Activated naive CD4-positive, alpha-beta T cell treated with Interleukin-2 at 50 U/mL for 16 hours (primary cell): ENCODE measurements at places on chromosomes 4 and X.

- DNase-seq: no peak
Measured at GRCh38 chrX:132710656-132711155, 221.9 kb upstream of the MBNL3 start.

DNA sequence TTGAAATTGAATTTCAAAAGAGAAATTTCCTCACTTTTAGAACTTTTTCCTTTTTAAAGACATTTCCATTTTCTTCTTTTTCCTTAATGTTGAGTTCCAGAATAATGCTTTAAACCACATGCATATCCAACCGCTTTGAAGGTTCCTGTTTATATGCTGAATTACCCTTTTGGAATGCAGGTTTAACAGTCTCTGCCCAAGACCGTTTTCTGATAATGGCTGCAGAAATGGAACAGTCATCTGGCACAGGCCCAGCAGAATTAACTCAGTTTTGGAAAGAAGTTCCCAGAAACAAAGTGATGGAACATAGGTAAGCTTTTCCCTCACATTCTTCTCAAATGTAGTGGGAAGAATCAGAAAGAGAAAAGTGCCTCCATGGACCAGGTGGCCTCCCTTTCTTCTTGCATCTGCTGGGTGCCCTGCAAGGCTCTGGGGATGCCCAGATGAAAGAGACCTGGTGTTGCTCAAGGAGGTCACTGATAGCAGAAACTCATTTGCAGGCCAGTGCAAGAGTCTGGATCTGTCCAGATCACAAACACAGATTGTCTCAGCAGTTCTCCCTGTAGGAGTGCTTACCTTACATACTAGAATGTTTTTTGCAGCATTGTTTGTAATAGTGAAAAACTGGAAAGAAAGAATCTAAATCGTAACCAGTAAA is 42.9 kb downstream of the MOSPD2 start:
- no peak for DNase-seq

- DNase-seq: no peak
Measured at GRCh38 chr4:67659065-67659464, 41.9 kb downstream of the UBA6 start.

GRCh38 chr4:90174621-90175023 is 47.4 kb downstream of the CCSER1 start:
- no peak for DNase-seq

GRCh38 chr4:142574306-142574705 is 271.8 kb downstream of the INPP4B start:
- no peak for DNase-seq

GRCh38 chr4:182835006-182835740 is 82.0 kb downstream of the DCTD start:
- DNase-seq: no peak

GRCh38 chr4:79163981-79164490 is 161.8 kb downstream of the NAA11 start:
- DNase-seq: no peak

- no peak for DNase-seq
Measured at GRCh38 chr4:134078230-134078914, 123.2 kb downstream of the PABPC4L start.

GRCh38 chr4:151781026-151781425 is 20.2 kb upstream of the GATB start:
- no peak for DNase-seq

- no peak for DNase-seq
Measured at GRCh38 chr4:58809366-58809765, 1699.2 kb upstream of the IGFBP7 start.

- DNase-seq: no peak
Measured at GRCh38 chrX:114841051-114841450, 176.4 kb downstream of the IL13RA2 start.

GRCh38 chr4:123617791-123618190 is 221.2 kb downstream of the SPRY1 start:
- no peak for DNase-seq

DNA sequence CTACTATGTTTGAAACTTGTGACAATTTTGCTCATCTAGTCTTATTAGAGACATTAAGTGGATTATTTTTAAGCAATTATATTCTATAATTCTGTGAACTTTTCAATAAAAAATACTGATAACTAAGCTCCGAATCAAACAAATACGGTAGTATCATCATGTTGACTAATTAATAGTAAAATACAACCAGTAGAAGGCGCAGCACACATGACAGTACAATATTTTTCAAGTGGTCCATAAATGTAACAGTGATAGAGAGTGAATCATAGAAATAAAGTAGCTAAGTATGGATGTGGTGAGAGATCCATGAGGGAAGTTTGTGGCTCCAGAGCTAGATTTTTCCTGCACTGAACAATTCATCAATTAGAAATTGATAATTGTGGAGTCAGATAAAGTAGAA is 666.2 kb downstream of the KCTD8 start:
- DNase-seq: no peak

GRCh38 chrX:151397741-151398070 is 700 bp downstream of the VMA21 start:
- no peak for DNase-seq

GRCh38 chrX:49762175-49762720 is 66.5 kb upstream of the PAGE1 start:
- no peak for DNase-seq

DNA sequence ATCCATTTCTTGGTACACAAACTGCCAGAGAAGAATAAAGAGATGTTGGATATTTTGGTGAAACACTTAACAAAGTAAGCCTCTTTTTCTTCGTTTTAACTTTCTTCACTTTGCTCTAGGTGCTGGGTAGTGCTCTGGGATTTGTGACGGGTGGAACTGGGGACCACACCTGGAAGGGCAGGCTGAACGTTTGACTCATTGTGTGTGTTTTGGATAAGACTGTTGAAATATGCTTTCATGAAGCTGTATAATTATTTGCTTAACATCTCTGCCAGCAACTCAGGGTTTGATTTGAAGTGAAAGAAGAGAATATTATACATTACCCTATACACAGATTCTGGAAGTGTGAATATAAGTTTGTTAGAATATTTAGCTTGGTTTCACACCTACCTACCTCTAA is 233.2 kb downstream of the ARHGAP10 start:
- no peak for DNase-seq

GRCh38 chrX:112769034-112769433 is 71.6 kb downstream of the AMOT start:
- no peak for DNase-seq

- DNase-seq: no peak
Measured at GRCh38 chr4:152807294-152807829, 27.6 kb downstream of the ARFIP1 start.

GRCh38 chr4:137621056-137621455 is 88.8 kb upstream of the PCDH18 start:
- no peak for DNase-seq

GRCh38 chrX:78105944-78106650 is 2.0 kb downstream of the PGK1 start:
- DNase-seq: peak; percentile 23

DNA sequence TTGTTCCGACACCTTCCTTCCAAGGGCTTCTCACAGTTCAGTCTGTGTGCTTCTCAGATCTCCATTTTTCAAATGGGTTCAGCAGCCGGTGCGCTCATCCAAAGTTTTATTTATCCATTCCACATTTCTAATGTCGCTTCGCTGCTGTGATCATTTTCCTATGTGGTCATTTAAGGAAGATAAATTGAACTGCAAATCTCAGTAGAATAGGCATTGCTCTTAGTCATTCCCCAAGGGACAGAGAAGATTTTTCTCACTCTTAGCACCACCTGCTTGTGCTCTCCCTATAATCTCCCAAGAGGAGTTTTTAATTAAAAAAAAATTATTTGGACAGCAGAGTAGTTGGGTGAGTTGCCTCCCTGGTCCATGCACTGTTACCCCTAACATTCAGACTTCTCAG is 278.9 kb upstream of the GATB start:
- no peak for DNase-seq

DNA sequence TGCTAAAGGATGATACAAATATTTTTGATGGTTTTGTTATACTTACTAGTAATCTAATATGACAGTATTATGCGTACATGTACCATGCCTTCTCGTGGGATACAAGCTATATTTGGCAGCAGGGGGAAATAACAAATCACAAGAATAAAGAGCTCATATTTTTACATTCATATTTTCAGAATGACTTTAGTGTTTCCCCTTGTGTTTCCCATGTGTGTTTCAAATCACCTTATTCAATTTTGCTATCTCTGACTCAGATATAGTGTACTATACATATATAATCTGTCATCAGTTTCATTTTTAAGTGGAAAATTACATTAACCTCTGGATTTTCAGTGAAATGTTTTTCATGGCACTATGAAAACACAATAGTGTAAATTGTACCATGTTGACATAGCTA is 146.8 kb downstream of the RPA4 start:
- DNase-seq: no peak

- DNase-seq: no peak
Measured at GRCh38 chrX:153626863-153627674, 19.9 kb upstream of the DUSP9 start.

- no peak for DNase-seq
Measured at GRCh38 chrX:149760965-149761364, 12.9 kb upstream of the HSFX1 start.

DNA sequence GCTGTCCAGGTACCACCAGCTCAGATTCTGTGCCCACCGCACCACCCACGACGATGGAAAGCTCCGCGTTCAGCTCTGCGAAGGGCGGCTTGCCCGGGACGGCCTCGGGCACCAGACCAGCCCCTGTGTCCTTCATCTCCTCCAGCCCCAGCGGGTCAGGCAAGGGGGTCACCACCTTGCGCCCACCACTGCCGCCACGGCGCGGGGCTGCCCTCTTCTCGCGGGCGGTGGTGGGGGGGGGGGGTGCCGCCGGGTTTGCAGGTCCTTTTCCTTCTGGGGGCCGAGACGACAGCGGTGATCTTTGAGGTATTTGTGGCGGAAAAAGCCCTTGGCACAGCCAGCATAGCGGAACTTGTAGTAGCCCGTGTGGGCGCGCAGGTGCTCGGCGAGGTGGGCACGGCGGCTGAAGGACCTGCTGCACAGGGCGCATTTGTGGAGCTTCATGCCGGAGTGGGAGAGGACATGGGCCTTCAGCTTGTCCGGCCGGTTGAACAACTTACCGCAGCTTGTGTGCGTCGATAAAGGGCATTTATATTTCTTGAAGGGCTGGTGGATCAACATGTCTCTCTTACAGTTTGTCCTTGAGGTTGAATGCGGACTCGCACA is 50.9 kb downstream of the CFAP299 start:
- no peak for DNase-seq

- DNase-seq: no peak
Measured at GRCh38 chr4:168662297-168662984, 165.6 kb downstream of the PALLD start.

DNA sequence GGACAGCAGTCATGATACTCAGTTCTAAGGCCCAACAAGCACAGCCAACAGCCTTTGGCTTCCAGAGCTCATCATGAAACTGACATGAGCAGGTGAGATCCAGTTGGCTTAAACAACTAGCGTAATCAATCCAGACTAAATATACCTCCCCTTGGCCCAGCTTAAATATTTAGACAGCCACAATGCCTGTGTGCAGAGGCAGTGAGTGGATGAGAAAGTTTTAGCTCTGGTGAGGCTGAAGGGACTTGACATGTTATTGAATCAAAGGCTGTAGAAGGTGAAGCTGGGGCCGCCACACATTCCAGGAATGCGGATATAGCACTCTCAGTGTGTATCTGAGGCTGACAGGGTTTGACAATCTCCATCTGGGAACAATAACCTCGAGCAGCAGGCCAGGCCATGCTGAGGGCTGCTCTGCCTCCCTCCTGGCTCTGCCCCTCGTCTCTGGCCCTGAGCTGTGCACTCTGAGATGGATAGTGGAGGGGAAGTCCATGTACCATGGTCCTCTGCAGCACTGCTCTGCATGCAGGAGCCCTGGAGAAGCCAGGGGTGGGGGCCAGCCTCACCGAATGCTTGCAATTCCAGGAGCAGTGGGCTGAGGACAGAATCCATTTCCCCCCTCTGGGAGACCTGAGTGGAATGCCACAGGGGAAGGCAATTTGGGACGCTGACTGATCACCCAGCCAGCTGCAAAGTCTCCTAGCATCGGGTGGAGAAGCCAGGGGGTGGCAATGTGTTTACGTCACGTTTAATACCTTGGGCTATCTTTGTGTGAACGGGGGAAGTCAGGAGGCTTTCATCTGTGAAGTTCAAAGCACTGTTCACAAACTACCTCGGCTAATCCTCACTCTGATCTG is 37.3 kb upstream of the RASL11B start:
- no peak for DNase-seq

GRCh38 chrX:30504309-30504708 is 73.3 kb downstream of the TASL start:
- DNase-seq: no peak

- no peak for DNase-seq
Measured at GRCh38 chr4:114161809-114162208, 182.4 kb upstream of the ARSJ start.

DNA sequence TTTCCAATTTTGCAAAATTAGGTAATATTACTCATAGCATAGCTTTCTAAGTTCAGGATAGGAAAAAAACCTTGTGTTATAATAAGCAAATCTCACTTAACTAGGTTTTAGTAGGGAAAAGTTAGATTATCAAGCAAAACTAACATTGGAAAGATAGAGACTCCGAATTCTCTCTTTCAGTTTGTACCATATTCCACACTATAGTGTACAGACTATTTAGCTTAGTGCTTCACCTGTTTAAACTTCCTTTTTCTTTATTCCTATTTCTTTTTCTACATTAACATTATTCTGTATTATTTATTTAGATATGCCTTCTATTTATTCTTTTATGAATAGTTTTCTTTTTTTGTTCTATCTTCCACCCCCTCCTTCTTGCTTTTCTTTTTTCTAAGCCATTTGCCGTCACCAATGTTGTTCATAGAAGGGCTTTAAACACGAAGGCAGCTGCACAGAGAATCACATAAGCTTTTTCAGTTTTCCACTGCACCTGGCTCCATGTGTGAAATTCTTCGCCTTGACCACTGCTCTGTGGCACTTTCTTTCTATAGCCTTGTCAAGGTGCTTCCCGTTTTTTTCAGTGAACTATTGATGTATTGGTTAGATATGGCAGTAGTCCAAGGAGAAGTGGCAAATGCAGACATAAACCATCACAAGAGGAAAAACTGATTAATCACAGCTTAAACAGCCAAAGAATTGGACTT is 8.5 kb downstream of the PCDH10 start:
- DNase-seq: no peak

GRCh38 chrX:144722307-144722706 is 525.0 kb upstream of the SPANXN1 start:
- DNase-seq: no peak

DNA sequence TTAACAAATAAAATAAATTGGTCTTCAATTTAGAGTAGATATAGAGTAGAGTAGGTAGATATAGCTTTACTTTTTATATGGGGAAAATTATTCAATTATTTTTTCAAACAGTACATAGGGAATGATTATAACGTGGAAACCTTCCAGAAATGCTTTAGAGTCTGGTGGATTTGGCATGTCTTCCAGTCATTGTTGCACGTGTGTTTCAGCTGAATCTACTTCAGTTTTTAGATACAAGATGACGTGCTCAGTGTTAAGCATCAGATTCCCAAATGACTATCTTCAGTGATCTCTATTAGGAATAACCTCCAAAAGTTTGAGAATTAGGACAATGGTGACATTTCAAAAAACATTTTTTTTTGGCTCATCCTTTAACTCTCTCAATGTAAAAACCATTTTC is 616.9 kb downstream of the ANKRD50 start:
- no peak for DNase-seq

- DNase-seq: no peak
Measured at GRCh38 chr4:164748375-164748774, 5.6 kb upstream of the SMIM31 start.
